ENCODE measurements at places on chromosomes 12 and 14.

GRCh38 chr12:43066471-43066870 is 476.9 kb upstream of the PRICKLE1 start:
- no peak for DNase-seq

DNA sequence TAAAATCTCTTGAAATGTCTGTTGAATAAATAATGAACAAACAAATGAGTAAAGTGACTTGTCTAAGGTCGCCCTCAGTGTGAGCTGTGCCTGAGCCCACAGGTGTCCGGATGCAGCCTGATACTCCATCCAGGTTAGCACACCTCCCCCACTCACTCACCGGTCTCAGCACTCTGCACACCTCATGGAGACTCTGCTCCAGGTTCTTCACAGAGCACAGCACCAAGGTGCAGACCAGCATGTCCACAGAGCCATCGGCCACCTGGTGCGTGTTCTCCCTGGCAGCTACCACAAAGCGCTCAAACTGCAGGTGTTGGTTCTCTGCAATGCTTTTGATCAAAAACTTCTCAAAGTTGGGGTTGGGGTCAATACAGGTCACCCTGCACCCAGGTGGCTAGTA is 4.1 kb upstream of the KRT7 start:
- no peak for DNase-seq

GRCh38 chr14:39615352-39615751 is 183.1 kb upstream of the FBXO33 start:
- no peak for DNase-seq

- peak; percentile 72 for DNase-seq
These were observed 5.8 kb upstream of the DAAM1 start for GRCh38 chr14:59182641-59183040.

- DNase-seq = peak; percentile 70
These were observed 45.8 kb downstream of the CCER1 start for GRCh38 chr12:90909069-90909770.

DNA sequence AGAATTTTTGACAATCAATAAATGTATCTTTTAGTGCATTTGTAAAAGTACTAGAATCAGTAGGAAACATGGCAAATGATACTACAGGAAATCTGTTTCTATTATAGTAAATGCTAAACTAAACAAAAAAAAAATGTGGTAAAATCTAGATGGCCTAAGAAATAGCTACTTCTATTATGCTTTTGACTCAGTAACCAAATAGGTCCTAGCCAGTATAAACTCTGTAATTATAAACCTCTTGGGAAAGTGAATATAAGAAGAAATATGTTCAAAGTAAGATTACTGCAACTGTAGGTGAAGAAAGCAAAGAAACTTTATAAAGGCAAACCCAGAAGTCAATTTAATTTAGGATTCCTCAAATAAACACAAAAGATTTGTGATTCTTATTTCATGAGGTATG is 581.2 kb downstream of the LRFN5 start:
- no peak for DNase-seq

DNA sequence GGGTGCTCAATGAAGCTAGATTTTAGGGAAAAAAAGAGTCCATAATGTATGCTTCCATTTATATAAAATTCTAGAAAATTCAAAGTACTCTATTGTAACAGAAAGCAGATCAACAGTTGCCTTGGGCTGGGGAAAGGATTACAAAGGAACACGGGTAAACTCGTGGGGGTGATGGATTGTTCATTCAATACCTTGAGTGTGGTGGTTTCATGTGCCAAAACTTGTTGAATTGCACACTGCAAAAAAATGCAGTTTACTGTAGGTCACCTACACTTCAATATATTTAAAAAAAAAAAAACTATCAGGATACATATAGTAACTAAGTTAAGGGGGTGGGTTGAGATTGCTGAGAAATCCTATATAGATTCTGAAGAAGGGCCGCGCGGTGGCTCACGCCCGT is 33.6 kb downstream of the PAWR start:
- DNase-seq = no peak

- no peak for DNase-seq
These were observed 68.6 kb upstream of the MAX start for GRCh38 chr14:65170768-65171507.

DNA sequence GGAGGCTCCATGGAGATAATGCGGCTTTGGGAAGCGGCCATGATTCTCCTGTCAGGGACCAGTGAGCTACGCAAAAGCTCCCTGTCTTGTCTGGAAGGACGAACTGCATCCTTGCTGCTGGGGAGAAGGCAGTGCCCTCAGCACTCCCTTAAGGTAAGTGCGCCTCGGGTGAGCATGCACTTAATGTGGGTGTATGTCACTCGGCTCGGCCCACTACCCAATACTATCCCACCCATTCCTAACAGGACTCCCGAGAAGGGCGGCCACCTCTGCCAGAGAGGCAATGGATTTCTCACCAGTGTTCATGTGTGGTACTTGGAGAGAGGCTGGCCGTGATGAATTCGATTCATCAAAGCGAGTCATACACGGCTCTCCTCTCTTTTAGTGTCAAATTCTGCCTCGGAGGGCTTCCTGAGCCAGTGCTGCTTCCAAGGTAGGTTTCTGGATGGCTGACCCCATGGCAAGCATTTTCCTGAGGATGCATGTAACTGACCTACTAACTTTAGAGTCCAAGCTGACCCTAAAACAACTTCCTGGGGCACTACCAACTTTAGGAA is 151.7 kb upstream of the RTL1 start:
- DNase-seq = no peak

- DNase-seq = no peak
These were observed 210.1 kb downstream of the SLC41A2 start for GRCh38 chr12:104747955-104748354.

DNA sequence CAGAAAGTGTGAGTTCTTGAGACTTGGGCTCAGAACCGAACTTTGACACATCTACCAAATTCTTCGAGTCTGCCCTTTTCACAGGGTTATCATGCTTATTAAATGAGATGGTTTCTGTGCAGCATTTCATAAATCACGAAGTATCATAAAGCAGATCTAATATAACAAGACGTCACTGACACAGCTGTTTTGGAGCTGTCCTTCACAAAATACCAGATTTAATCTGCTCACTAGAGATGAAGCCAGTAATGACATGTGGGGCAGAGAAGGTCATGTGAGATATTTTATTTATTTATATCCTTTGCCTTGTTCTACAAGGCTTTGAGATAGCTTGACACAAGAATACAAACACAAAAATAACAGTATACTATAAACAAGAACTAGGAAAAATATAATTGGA is 127.0 kb downstream of the RPAP3 start:
- DNase-seq = no peak

GRCh38 chr14:49636866-49637265 is 1.8 kb upstream of the DNAAF2 start:
- DNase-seq = no peak

- DNase-seq = no peak
These were observed 215.6 kb downstream of the FSCB start for GRCh38 chr14:44291366-44291915.

GRCh38 chr12:54750-55535 is 11.6 kb upstream of the IQSEC3 start:
- DNase-seq = no peak

DNA sequence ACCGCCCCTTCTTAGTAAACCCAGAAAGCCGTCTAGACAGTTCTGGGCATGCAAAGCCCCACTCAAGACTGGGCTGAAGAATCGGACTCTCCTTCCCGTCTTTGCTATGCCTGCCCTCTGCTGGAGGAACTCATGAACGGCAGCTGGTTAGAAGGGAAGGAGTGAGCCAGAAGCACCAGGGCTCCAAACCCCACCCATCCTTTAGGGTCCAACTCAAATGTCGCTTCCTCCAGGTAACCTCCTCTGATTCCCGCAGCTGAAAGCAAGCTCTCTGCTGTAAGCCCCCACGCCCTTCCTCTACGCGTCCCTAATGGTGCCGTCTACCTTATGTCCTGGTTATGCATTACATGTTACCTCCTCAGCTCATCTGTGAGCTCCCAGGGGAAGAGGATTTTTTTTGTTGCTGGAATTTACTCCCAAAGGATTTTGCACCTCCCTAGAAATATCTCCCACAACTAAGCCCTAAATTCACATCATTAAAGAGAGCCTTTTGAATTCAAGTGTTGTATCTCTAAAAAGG is 59.0 kb upstream of the SCN8A start:
- peak; percentile 26 for DNase-seq

GRCh38 chr12:107253361-107253760 is 160.0 kb upstream of the CRY1 start:
- DNase-seq = no peak

- DNase-seq = no peak
These were observed 30.3 kb downstream of the SCN8A start for GRCh38 chr12:51621156-51621922.

GRCh38 chr14:105064721-105065143 is 498 bp downstream of the GPR132 start:
- DNase-seq = no peak

- peak; percentile 66 for DNase-seq
These were observed 113.9 kb downstream of the TMX1 start for GRCh38 chr14:51353901-51354300.
